Foreskin fibroblast (primary cell): ENCODE measurements at places on chromosomes 13 and 19.

- DNase-seq, result peak; percentile 22
Observed at GRCh38 chr13:38350114-38350617, 515 bp downstream of the UFM1 start.

DNA sequence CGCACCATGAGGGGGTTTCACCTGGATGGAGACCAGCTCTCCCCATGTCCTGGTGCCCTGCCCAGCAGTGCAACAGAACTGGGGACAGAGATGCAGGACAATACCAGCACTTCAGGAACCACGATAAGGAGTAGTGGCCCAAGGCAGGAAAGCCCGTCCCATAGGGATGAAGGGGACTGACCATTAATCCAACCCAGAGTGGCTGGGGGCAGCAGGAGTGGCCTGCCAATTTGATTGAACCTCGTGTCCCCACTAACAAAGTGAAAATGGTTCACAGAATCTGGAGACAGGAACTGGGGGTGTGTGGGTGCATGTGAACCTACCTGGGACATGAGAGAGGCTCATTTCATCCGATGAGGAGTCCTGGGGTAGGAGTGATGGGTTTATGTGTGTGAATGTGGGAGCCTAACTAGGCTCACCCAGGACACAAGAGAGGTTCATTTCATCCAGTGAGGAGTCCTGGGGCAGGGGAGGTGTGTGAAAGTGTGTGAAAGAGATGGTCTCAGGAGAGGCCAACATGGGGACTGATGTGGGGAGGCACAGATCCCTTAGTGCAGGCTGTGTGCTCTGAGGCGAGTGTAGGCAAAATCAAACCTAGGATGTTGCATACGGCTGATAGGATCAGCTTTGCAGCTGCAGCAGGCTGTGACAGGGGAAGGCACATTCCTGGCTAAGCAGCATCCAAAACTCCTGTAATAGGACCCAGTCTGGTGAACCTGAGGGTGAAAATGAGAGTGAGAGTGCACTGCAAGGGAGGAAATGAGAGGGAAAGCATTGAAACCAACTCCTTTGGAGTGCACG is 98.2 kb downstream of the ZNF429 start:
- DNase-seq, result no peak

- no peak for DNase-seq
Observed at GRCh38 chr13:63880705-63881104, 2465.1 kb upstream of the PCDH20 start.

- no peak for DNase-seq
Observed at GRCh38 chr19:5108123-5108596, 139.2 kb downstream of the KDM4B start.

- no peak for DNase-seq
Observed at GRCh38 chr13:67087527-67087926, 142.6 kb downstream of the PCDH9 start.

DNA sequence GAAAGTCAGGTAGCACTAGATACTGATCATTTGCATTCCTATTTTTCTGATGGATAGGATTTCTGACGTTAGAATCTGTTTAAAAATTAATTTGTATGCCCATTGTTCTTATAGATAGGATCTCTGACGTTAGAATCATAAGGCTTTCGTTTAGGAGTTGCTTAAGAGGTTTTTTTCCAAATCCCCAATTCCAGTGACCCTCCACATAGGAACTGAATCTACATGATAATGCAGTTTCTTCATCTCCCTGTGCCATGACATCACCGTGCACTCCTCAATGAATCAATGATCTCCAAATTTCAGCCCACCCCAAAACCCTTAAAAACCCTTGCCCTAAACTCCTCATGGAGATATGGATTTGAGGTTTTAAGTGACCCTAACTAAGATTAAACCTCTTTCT is 87.2 kb downstream of the RXFP2 start:
- no peak for DNase-seq

- DNase-seq, result no peak
Observed at GRCh38 chr19:383040-383439, 25.9 kb downstream of the C2CD4C start.

DNA sequence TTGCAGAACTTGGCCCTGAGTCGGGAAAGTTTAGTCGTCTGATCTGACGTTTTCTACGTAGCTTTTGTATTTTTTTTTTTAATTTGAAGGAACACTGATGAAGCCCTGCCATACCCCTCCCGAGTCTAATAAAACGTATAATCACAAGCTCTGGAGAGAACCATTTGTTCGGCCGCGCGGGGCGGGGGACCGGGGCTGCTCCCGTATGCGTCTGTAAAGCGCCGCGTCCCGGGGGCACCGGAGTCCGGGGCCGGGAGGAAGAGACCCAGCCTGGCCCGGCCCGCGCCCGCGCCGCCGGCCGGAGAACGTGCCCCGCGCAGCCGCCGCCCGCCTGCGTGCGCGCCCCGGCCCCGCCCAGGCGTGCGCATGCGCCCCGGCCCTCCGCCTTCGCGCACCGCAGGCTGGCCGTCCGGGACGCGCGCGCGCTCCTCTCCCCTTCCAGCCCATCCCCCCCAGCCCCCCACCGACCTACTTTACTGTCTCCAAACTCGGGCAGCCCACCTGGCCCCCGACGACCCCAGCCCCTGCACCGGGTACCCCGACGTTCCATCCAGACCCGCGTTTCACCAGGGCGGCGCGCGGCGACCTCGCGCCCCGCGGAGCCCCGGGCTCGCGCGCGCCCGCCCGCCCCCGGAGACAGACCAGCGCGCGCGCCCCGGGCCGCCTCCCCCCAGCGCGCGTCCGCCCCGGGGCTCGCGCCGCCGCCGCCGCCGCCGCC is 785 bp upstream of the USF2 start:
- peak; percentile 71 for DNase-seq

DNA sequence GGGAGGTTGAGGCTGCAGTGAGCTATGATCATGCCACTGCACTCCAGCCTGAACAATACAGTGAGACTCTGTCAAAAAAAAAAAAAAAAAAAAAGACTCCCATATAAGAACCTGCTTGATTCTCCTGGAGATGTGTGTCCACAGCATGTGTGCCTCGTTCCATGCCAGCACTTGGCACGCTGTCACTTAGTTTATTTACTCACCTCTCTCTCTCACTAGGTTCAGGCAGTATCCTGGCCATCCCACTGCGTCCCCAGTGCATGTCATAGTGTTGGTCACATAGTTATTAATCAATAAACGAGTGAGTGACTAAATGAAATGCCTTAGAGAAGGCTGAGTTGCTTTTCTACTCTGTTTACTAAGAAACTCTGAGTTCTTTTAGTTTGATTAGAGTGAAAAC is 79.1 kb upstream of the GPR12 start:
- no peak for DNase-seq

DNA sequence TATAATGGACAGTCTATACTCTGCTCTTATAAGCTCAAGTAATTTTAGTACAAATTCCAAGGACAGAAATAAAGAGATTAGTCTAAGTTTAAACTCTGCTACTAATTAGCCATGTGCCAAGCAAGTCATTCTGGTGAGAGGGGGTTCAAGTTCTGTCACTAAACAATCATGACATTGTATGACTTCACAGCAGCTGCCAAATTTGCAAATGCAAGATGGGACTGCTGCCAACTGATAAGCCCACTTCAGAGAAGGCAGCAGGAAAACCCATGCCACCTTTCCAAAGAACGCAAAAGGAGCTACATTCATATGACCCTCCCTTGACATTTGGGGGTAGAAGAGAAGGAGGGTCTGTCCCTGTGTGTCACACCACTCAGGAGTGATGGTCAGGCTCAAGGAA is 60.7 kb upstream of the RFXAP start:
- DNase-seq, result no peak

- DNase-seq, result no peak
Observed at GRCh38 chr13:105338006-105338405, 1197.5 kb downstream of the EFNB2 start.

- DNase-seq, result no peak
Observed at GRCh38 chr13:59360108-59360507, 803.6 kb downstream of the DIAPH3 start.

DNA sequence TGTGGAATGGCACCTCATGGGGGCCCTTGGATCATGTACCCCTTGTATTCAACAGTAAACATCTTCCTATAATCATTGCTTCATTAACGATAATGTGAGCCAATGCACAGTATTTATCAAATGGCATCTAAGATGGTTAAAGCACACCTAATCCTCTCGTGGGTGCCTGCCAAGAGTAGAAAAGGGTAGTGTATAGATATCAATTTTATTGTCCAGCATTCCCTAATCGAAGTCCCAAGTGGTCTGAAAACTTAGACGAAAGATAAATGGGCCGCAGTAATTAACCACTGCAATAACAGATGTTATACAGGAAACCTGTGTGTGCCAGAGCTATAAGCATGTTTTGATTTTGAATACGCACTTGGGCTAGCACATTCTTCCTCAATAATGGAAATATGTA is 667 bp upstream of the MBNL2 start:
- DNase-seq, result no peak

- DNase-seq, result peak; percentile 63
Observed at GRCh38 chr13:93260591-93260990, 34.0 kb downstream of the GPC6 start.

GRCh38 chr19:3821857-3822364 is 35.7 kb upstream of the MATK start:
- DNase-seq, result no peak

DNA sequence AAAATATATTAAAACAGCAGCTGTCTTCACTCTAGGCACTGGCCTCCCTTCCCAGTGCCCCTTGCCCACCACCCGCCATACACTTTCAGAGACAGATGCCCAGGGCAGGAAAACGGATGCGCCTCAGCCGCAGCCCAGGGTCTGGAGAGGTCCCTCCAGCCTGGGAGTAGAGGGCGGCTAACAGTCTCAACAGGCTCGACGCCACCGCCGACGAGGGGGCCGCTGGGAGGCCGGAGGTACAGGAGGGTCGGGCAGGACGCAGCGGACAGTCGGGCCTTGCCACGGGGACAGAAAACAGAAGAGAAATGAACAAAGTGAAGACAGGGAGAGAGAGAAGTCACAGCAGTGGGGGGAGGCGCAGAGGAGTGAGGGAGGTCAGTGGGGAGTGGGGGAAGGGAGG is 27.1 kb downstream of the C19orf47 start:
- no peak for DNase-seq

- peak; percentile 83 for DNase-seq
Observed at GRCh38 chr19:4186087-4186993, 3.9 kb downstream of the ANKRD24 start.

DNA sequence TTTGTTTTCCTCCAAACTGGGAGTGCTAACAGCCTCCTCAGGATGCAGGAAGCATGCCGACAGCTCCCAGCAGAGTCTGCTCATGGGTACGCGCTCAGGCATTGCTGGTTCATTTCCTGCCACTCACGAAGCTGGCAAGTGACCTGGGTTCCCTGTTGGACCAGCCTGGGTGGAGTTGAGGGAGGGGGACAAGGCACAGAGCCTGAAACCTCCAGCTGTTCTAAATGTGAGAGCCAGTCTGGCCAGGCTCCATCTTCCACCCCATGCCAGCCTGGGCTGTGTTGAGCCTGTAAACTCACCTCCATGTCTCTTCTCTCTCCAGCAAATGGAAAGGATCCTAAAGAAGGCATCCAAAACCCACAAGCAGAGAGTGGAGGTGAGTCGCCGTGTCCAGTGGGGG is 5.0 kb downstream of the FAM32A start:
- no peak for DNase-seq

DNA sequence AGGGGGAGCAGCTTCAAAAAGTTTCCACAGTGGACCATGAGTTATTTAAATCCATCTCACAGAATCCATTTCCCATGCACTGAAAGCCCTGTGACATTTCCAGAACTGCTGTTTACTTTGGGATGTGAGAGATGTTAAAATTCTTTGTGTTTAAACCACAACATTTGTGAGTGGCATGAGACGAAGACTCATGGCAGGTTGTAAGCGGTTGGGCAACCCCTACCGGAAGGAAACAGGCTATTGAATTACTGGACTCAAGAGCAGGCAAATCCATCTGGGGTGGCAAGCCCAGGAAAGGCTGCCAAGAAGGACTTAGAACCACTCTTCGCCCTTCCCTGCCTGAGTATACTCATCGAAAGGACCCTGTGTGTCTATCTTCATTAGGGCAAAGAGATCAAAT is 22.3 kb upstream of the CLDN10 start:
- DNase-seq, result peak; percentile 58

DNA sequence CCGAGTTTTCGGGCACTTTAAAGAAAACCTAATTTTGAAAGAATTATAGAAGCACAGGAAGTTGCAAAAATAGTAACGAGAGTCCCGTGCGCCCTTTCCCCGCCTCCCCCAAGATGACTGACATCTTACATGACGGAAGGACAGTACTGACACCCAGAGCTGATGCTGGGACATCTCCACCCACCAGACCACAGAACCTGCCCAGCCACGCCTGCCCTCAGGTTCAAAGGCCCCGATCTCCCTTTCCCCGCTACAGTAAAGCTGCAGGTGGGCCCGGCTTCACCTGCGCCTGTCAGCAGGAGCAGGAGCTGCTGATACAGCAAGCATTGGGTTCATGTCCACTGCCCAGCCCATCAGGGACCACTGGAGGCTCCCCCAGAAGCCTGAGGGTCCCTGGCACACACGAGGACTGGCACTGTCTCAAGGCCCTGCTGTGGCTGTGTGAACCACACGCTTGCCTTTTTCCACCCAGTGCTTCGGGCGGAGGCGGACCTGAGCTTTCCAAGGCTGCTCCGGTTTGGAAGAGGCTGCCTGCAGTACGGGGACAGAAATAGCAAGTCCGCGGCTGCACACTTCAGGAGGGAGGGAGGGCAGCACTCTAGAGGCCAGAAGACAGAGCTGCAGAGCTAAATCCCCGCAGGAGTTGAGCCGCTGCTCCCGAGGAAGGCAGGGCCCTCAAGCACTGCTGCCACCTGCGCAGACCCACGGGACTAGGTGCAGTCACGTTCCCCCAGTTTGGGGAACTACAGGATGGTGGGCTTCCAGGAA is 8.7 kb downstream of the MAP2K2 start:
- DNase-seq, result no peak

- peak; percentile 37 for DNase-seq
Observed at GRCh38 chr19:58355908-58356765, 2.8 kb upstream of the A1BG start.

DNA sequence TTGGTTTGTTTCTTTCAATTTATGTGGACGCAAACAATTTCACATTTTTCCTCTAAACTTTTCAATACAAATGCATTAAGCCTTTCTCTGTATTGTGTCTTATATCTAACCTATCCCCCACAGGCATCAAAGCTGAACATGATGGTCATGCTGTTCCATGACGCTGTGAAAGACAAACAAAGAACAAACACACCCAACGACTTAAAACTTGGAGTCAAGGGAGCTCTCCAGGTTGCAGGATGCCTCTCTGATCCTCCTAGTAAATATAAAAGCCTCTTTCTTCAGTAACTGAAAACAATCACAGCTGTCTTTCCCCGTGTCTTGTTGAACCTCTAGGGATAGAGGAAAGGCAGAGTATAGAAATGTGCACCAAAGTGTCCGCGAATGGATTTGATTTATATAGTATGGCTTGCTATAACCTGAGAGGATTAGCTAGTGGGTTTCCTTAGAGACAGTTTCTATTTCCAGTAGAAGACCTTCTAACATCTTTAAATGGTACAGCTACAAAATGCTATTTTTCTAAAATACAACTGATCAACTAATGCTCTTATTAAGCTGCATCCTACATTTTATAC is 43.1 kb downstream of the PCDH9 start:
- DNase-seq, result no peak
